Right forelimb (tissue), 1 donor: ENCODE measurements at places on chromosomes 5 and 9.

DNA sequence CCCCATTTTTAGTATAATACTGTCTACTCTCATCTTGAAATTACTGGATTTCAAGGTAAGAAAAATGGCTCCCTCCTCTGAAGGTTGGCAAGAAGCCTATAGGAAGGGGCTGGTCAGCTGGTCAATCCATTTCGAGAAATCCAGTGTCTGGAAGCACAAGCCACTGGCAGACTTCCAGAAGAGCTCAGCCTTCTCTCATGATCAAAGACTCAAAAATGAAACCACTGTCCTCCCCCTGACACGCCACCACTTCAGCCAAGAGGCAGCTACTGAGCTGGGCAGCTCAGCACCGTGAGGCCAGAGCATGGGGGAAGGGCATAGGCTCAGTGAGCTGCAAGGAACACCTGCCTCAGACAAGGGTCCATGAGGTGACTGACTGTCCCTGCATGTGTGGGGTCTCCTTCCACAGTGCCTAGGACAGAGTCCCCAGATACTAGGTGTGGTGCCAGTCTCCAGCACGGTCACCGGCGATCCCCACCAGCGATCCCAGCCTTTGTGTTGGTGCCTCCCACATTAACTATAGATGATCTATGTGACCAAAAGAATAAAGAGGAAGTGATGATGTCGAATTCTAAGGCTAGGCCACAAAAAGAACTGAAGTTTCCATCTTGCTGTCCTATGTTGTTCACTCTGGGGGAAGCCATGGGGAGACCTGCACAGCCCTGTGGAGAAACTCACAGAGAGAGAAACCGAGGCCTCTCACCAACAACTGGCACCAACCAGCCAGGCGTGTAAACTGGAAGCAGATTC lies 100.1 kb upstream of the LRRTM2 start:
- peak; percentile 52 for DNase-seq

DNA sequence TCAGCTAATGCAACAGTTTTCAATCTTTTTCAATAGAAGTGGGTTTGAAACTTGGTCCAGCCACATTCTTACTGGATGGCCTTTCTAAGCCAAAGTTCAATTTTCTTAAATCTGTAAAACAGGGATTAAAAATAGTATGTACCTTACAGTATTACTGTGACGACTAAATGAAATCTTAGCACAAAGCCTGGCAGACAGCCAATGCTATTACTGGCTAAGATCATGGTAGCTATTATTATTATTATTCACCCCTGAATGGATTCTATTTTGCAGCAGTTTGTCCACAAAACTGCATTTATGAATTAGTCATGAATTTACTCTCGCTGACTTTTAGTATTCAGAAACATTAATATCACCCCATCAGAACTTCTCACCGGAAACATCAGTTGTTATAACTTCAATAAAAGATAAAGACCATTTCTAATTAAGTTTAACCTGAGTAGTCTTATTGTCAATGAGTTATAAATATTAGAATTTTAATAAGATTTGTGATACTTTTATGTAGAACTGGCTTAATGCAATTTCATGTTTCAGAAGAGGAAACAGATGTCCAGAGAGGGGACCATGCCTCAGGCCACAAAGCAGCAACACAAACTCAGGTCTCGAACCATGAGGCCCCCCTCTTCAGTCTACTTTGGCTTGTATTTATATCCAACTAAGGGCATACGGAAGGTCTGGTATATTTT lies 468.2 kb downstream of the ARHGEF28 start:
- no peak for DNase-seq

DNA sequence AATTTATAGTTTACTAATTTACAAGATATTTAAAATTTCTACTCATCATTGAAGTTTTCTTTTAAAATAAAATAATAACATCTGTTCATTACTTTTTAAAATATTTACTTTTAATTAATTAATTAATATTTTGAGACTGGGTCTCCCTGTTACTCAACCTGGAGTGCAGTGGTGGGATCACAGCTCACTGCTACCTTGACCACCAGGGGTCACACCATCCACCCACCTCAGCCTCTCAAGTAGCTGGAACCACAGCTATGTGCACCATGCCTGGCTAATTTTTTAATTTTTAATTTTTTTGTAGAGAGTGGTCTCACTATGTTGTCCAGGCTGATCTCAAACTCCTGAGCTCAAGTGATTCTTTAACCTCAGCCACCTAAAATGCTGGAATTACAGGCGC lies 1013.6 kb downstream of the CDH9 start:
- no peak for DNase-seq

- DNase-seq: peak; percentile 65
These were observed 754 bp downstream of the GFPT2 start for GRCh38 chr5:180352116-180353047.

GRCh38 chr9:33719581-33720374 lies 75.6 kb upstream of the PRSS3 start:
- no peak for DNase-seq

DNA sequence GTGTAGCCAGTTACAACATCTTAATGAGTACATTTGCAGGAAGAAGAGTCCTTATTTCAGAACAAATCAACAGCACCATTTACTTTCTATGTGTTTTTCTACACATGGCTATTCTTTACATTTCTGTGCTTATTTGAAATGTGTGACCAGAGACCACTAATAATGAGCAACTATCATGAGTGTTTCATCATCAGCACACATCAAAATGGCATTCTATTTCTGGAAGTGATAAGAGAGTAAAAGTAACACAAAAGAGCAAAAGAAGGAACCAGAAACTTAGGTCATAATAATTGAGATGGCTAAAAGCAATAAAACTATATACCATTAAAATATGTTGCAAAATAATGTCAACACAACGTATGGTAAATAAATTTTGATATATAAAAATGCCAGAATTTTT lies 159.7 kb downstream of the PBX3 start:
- DNase-seq: no peak

DNA sequence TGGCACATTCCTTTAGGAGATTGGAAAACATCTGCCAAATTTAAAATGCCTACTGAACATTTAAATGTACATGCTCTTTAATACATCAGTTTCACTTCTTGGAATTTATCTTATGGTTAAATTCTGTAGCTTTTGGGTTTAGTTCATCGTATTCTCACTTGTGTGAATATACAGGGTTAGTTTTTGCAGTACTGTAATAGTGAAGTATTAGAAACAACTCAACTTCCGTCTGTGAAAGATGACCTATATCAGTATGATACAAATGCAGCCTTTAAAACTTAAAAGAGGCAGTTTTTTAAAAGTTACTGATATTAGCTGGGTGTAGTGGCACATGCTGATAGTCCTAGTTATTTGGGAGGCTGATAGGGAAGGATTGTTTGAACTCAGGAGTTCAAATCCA lies 57.2 kb downstream of the CDC42SE2 start:
- DNase-seq: no peak
